ENCODE measurements at places on chromosomes 3 and 15.

- no peak for DNase-seq
These were observed 688 bp downstream of the XPC start for GRCh38 chr3:14177580-14178246.

GRCh38 chr15:80599359-80599758 is 95.8 kb upstream of the ABHD17C start:
- no peak for DNase-seq

DNA sequence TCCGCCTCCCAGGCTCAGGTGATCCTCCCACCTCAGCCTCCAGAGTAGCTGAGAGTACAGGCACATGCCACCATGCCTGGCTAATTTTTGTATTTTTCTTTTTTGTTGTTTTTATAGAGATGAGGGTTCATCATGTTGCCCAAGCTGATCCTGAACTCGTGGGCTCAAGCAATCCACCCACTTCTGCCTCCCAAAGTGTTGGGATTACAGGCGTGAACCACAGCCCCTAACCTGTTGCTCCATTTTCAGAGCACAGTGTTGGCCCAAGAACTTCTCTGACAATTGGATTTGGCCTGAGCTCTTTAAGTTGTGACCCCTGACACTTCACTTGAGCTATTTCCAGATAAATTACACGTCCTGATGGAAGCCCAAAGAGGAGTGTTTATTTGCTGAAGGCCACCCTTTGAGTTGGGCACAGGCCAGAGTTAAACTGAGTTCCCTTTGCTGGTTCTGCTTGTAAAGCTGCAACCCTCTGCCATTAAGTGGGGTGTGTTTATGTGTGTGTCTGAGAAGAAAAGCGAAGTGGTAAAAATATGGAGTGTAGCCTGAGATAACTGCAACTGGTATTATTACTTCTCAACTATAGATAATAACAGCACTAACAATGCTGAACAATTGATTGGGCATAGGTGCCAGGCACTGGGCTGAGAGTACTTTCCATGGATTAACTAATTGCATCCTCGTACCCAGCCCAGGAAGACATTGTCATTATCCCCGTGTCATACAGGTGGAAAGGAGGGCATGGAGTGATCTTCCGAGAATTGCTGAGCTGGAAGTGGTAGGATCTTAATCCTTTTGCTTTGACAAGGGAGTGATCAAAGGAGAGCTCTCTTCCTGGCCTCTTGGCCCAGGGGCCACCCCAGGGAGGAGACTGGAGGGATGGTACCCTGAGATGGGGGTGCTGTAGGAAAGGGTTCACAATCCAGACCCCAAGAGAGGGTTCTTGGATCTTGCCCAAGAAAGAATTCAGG is 91.5 kb upstream of the PROK2 start:
- DNase-seq = no peak

DNA sequence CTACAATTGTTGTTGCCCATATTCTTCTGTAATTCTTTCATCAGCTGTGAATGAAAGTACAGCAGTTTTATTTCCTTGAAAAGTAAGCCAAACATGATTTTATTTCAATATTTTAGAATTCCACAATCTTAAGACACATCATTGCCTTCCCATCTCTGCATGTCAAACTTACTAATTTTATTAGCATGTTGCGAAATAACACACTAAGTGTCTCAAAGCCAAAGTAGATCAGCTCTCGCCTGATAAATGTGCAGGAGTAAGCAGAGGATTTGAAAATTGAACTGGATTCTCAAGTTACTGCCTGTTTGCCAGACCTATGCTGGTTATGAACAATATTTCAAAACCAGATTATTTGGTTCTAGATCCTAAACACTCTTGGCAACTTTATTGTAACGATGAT is 25.7 kb downstream of the TGFBR2 start:
- no peak for DNase-seq

- peak; percentile 38 for DNase-seq
These were observed 1.3 kb downstream of the PIK3CA start for GRCh38 chr3:179149406-179149867.

DNA sequence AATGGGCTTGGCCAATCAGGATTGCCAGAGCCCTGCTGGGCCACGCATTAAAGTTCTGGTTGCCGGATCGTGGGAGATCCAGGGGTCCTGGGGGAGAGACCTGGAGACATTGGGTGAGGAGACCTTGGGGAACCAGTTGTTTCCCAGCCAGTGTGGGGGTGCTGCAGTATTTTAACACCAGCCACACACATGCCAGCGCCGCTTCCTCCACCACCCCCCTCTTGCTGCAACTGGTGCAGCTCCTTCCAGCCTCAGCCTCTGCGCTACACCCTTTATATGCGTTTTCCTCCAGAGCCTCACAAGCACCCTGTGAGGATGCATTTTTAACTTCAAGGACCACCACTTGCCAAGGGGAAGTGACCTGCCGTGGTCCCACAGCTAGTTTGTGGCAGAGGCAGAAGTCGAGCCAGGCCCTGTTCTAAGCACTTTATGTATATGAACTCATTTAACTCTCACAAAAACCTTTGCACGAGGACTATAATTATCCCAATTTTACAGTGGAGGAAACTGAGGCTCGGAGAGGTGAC is 29.4 kb upstream of the GRIP2 start:
- no peak for DNase-seq

- no peak for DNase-seq
These were observed 8.9 kb upstream of the POLR2M start for GRCh38 chr15:57697588-57697987.

DNA sequence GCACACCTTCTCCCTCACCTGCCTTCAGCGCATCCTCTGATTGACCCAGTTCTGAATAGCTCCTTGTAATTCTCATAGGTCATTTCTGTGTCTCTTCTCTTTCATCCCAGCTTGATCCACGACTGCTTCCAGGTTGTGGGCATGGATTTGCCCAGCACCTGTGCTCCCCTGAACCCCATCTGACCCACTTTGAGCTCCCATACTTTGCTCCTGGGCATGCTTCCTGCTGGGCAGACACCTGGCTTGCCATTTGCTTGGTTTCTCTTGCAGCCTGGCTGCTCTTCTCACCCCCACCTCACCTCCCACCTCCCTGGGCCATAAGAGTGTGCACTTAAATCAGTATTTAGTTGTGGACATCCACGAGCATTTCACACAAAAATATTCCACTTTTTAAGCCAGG is 635.5 kb downstream of the TBL1XR1 start:
- no peak for DNase-seq

DNA sequence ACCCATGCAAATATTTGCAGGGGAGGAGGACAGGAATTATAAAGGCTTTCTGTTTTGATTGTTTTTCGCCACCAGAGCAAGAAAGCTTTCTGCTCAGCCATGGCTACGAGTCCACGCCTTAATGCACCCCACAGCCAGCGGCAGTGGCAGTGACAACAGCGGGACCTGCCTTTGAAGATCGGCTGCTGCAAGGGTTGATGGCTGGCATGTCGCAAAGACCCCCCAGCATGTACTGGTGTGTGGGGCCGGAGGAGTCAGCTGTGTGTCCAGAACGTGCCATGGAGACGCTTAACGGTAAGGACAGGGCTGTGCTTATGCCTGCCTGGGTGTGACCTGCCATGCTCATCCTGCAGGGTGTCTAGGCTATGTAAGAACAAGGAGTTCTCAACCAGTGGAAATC is 5.3 kb downstream of the LRRK1 start:
- DNase-seq = no peak

DNA sequence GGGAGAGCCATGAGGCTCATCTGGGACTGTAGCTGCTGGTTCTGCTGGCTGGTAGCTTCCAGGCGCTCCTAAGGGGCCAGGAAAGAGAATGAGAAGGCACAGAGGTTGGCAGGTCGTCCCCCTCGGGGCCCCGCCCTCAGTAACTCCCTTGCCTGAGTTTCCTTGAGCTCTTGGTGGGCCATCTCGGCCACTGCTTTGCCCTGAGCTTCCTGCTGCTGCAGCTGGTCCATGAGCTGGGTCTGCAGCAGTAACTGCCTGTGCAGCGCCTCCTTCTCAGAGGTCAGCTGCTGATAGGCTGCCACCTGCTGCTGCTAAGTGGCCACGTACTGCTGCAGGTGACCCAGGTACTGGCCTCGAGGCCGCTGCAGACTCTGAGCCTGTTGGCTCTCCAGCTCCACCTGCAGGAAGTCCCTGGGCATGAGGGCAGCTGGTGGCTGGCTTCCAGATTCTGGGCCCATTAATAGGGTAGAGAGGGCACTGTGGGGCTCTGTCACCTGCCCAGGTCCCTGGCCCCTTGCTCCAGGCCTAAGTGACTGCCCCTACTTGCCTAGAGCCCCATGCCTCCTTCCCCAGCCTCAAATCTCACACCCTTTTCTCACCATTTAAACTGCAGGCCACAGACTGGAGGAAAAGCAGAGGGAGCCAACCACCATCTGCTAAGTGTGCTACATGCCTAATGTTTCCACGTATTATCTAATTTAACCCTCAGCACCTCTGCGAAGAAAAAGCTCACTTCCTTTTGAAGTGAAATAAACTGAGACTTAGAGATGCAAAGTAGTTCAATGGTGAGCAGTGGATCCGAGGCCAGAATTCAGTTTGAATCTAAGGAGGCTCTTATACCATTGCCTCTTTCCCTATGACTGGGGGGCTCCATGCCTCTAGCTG is 10.8 kb upstream of the VPS33B start:
- DNase-seq = peak; percentile 79

DNA sequence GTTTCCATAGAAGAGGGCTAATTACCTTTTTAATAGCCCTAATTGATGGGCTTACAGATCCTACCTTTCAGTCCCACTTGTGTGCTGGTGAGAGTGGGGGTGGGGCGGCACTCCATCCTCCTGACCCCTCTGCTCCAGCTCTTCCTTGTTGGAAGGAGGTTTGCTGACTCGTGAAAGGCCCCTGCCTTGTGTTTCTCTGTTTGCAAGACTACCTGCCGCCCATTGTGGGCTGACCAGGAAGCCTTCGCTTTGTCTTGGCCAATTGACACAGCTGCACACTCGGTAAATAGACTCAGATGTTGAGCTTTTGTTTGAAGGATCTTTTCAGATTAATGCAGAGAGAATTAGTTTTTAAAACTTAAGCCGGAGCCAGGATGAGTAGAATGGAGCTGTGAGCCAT is 197.3 kb upstream of the HES1 start:
- no peak for DNase-seq

Data from activated naive CD4-positive, alpha-beta T cell treated with anti-CD3 and anti-CD28 coated beads, Interleukin-2, amount 10 ng/mL, durations not matched to agents 7 days and 5 days (primary cell).